Right forelimb (tissue), 1 donor: ENCODE measurements at places on chromosomes 12 and 14.
A peak's percentile ranks its signal among the peaks of the same experiment; 100 is the strongest.

- no peak for DNase-seq
Measured at GRCh38 chr14:100739306-100739705, 12.6 kb downstream of the DLK1 start.

- no peak for DNase-seq
Measured at GRCh38 chr12:125247477-125247876, 182.2 kb downstream of the AACS start.

DNA sequence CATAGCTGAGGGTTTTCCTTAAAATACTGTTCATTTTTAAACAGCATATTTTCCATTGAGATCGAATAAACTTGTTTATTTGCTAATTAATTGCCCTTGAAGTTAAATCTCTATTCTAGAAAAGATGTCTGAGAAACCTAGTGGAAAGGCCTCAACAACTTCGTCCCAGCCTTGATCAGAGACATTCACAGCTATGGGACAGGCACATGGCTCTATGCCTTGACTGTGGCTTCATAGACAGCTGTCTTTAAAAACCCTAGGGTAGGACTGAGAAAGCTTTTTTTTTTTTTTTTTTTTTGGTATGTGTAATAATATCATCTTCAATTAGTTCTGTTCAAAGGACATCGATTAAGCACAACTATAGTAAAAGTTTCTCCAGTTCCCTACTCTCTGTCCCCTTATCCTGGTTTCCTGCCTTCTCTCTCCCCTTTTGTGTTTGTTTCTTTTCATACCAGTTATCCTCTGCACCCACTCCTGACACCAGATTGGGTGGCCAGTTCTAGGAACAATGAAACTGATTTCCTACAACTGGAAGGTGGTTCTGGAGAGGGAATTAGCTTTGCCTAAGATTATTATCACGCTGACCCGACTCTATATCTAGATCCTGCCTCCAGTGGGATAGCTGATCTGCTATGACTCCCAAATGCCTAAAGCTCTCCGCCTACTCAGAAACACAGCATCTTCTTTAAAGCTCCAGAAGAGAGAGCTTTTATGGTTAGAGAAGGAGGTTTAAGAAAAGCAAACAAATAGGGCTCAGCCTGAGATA is 20.3 kb downstream of the SOCS2 start:
- DNase-seq: no peak

DNA sequence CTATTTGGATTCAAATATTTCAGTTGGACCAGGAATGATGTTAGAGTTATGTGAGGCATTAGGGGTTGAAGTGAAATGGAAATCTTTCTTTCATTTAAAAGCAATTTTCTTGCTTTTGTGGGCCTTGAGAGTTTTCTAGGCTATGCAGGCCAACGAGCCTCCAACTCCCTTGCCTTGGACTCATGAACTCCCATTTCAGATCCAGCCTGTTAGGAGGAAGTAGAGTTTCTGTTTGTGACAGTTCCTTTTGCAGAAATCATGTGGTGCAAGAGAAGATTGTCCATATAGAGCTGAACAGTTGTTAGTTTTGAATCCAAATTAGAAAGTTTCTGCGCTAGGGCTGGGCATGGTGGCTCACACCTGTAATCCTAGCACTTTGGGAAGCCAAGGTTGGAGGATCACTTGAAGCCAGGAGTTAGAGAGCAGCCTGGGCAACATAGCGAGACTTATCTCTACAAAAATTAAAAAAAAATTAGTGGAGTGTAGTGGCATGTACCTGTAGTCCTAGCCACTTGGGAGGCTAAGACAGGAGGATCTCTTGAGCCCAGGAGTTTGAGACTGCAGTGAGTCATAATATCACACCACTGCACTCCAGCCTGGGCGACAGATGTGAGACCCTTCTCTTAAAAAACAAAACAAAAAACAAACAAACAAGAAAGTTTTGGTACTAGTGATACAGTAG is 47.3 kb upstream of the MED13L start:
- no peak for DNase-seq

- DNase-seq: no peak
Measured at GRCh38 chr12:122836027-122836921, 1.0 kb downstream of the HIP1R start.

DNA sequence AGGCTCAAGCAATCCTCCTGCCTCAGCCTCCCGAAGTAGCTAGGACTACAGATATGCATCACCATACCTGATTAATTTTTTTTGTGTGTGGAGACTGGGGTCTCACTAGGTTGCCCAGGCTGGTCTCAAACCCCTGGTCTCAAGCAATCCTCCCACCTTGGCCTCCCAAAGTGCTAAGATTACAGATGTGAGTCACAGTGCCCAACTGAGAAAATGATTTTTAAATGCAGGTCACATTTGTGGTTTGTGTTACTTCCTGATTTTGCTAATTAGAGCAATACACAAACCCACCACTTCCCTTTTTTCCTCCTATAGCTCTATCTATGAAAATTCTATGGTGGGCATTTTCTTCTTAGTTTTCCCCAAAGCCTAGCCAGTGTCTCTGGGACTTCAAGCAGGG is 45.5 kb upstream of the TMEM263 start:
- DNase-seq: no peak

- no peak for DNase-seq
Measured at GRCh38 chr12:70732287-70732686, 95.1 kb upstream of the PTPRB start.

DNA sequence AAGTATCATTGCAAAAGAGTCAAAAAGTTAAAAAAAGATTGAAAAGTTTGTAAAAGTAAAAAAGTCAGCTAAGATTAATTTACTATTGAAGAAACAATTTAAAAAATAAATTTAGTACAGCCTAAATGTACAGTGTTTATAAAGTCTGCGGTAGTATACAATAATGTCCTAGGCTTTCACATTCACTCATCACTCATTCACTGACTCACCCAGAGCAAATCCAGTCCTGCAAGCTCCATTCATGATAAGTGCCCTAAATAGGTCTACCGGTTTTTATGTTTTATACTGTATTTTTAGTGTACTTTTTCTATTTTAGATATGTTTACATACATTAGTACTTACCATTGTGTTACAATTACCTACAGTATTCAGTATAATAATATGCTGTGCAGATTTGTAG is 43.9 kb upstream of the ABCC9 start:
- DNase-seq: no peak

DNA sequence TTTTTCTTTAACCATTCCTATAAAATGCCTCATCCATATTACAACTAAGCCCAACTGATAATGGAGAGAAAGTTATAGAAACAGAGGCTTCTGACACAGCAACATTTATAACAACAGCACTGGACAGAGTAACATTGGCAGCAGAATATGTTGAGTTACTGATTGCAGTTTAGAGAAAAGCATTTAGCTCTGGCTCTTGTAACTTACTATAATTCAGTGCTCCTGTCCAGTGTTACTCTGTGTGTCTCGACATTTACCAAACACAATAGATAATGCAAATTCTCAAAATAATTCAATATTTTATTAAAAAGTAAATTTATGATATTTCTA is 356.1 kb downstream of the CEP128 start:
- DNase-seq: no peak

DNA sequence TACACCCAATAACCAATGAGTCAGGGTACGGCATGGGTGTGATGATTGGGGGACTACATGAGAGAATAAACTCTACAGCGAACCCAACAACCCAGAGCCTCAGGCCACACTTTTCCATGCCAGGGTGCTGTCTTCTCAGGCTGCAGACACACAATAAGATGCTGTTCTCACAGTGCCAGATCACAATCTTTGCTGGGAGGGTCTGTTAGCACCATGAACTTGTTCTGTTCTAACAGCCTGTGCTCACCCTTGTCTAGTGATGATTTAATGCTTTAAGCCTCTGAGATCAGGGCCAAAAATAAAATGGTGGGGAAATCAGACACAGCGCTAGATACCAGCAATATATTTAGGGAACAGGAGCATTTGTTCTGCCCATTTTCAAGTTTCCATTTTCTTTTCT is 621.9 kb upstream of the TBX3 start:
- no peak for DNase-seq

GRCh38 chr12:121765573-121765972 is 27.9 kb downstream of the RHOF start:
- no peak for DNase-seq

DNA sequence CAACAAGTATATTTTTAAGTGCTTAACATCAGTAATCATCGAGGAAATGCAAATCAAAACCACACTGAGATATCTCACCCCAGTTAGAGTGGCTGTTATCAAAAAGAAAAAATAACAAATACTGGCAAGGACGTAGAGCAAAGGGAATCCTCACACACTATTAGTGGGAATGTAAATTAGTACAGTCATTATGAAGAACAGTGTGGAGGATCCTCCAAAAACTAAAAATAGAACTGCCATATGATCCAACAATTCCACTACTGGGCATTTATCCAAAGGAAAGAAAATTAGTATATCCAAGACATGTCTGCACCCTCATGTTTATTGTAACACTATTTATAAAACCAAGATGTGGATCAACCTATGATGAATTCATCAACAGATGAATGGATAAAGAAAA is 149.0 kb upstream of the PWP1 start:
- no peak for DNase-seq

DNA sequence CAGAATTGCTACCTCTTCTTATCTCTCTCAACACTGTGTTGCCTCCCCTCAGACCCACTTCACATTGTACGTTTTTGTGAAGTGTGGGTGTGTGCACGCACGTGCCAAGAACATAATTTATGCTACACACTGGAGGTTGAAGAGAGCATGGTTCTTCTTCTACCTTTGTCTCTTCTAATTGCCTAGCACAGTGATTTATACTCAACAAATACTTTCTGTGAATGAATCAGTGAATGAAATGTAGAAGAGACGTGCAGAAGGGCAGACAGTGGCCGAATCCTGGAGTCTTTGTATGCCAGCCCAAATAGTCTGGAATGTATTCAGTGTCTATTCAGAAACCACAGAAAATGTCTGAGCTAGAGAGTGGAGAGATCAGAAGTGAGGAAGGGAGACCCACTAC is 4.6 kb upstream of the SAMD4A start:
- DNase-seq: no peak

- DNase-seq: no peak
Measured at GRCh38 chr12:106873983-106874382, 81.7 kb upstream of the TMEM263 start.

DNA sequence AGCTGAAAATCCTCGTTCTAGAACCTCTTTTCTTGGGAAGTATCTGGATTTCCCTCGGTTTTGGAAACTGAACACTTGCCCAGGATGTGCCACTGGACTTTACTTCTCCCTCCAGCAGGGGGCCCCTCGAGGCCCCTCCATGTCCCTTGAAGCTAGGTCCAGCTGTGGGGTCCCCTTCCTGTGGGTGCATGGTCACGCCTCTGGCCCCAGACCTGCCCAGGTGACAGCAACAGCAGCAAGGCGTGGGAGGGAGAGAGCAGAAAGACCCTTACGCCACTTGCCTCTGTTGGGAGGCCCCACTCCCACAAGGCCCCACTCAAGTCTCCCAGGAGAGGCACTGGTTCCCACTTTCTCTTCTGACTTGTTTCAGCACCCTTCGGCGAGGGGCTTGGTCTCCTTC is 3.1 kb downstream of the SLC25A29 start:
- no peak for DNase-seq

GRCh38 chr14:100486025-100486828 is 101.0 kb downstream of the BEGAIN start:
- DNase-seq: peak; percentile 91

GRCh38 chr14:103158688-103159087 is 35.4 kb downstream of the TNFAIP2 start:
- DNase-seq: no peak

GRCh38 chr12:124759841-124760503 is 103.7 kb downstream of the SCARB1 start:
- no peak for DNase-seq

DNA sequence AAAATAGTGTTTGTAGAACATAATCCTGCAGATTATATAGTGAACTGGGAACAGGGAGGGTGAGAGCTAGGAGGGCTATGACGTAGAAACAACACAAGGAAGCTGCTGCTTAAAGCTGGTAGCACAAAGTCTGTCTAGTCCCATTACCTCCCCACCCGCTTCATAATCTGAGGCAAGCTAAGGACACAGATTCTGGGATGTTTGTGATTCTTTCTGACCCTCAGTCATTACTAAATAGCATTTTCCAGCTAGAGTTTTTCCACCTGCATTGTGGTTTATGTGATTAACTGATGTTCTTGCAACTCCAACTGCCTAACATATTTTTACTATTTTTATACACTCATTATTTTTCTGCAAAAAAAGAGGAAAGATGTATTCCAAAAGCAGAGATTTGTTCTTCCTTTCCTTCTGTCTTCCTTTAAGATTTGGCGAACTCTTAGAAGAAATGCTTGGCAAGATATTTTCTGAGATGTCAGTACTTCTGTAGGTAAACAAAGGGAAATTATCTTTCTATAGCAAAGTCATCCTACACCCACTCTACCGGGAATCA is 293.2 kb upstream of the FAR2 start:
- DNase-seq: no peak

GRCh38 chr14:24013654-24014514 is 25.2 kb downstream of the DHRS4L2 start:
- peak; percentile 58 for DNase-seq

- DNase-seq: no peak
Measured at GRCh38 chr12:93668919-93669418, 8.2 kb upstream of the CRADD start.

DNA sequence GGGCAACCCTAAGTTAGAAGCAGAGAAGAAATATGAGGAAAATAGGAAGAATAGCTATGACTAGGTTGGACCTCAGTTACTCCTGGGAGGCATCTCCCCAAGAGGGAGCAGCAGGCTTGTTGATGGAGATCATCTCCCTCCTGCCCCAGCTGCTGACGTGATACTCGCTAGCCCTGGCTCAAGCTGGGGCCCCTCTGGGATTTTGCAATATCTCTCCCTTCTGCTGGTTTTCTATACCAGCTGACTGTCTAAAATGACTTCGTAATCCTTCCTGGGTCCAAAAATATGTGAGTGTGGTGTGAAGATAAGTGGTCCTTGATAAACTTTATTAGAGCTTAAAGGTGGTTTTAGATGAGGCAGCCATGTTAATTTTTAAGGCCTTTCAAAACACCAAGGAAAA is 4.5 kb upstream of the HECTD4 start:
- no peak for DNase-seq

- DNase-seq: no peak
Measured at GRCh38 chr14:44732144-44732543, 225.1 kb upstream of the FSCB start.

GRCh38 chr12:80576641-80577418 is 130.6 kb upstream of the MYF6 start:
- DNase-seq: no peak

- DNase-seq: no peak
Measured at GRCh38 chr12:63846238-63846967, 1.9 kb downstream of the SRGAP1 start.

- DNase-seq: no peak
Measured at GRCh38 chr14:82113710-82114109, 580.1 kb upstream of the SEL1L start.

DNA sequence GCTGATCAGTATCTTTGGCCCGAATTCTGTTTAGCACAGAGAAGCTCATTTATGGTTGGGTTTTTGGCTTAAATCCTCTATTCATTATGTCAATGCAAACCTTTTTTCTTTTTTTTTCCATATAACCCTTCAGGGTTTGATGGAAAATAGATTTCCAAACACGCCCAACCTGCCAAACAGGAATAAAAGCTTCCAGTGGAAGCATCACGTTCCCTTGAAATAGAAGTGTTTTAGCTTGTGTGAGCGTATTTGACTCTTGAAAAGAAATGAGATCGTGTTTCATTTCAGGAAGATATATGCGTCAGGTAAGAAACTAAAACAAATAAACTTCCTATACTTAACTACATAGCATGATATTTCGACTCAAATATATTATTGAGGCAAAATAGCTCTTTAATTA is at the start of gene PIK3C2G:
TSS of gene PIK3C2G (plus strand) at position 246 of the 400 bp plus-strand sequence. CDS start 20,564 bp downstream, outside the sequence.
- no peak for DNase-seq

GRCh38 chr14:101134161-101134631 is 230.7 kb upstream of the RTL1 start:
- peak; percentile 18 for DNase-seq
